ENCODE measurements at places on chromosomes 6 and 20.

GRCh38 chr20:51643390-51643789, 100.9 kb upstream of the NFATC2 start:
- no peak for DNase-seq

DNA sequence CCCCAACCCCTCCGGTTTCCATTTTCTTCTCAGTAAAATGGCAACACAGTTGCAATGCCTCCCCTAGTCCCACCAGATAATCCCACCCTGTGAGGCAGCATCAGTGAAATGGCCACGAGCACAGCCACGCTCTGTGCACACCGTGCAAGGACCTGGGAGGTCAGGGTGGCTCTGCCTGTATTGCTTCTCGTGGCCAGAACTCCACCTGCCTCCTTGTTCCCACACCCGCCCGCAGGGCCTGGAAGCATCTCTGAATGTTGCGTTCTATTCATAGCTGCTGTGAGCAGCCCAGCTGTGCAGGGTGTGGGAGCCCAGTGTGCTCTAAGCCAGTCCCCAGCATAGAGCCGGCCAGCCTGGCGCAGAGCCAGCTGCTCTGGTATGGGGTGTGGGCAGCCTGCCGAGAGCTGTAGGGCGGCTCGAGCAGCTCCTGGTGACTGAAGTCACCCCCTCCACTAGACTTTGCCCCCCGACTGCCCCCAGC, 161.1 kb downstream of the DLL1 start:
- DNase-seq = no peak

DNA sequence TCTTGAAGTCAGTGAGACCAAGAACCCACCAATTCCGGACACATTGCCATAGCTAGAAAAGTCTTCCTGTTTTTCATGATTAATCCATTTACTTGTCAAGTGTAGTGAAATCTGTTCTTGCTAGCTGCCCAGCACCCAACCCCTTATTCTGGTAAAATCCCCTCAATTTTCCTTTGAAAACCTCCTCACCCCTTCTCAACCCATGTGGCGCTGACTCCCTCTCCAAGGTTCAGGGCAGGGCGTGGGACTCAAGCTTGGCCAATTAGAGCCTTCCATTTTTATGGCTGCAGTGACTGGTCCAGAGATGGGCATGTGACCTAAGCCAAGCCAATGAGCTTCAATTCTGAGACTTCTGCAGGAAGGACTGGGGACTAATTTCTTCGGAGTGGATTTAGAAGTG, 9.8 kb upstream of the ZBP1 start:
- no peak for DNase-seq

DNA sequence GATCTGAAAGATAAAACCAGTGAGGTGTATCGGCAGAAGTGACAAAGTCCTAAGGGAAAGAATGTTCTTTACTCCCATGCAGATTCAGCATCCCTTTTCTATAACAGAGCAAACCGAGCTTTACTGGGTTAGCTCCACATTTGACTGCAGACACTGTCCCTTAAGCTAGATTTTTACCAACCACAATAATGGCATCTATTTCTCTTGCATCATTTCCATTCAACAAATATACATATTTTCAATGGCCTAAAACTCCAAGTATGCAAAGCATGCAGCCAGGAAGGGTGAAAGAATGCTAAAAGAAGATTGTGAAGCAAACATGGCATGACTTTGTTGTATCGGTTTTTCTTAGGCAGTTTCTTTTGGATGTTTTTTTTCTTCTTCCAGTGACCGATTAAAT, 255.4 kb downstream of the OGFRL1 start:
- DNase-seq = no peak

DNA sequence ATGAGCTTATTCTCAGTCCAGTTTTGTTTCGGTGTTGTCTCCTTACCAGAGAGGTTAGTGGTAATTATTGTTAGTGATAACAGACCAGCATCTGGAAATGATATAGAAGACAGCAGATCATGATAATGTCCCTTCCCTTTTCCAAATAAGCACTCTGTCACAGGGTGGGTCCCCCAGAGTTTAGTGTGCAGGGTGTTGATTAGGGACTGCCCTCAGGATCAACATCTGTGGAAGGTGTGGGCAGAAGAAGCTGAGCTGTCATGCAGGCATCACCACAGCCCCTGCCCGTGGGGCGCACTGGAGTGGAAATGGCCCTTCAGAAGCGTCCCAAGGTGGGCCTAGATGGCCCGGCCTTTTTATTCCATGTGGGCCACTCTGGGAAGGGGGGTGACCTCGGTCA, 67.6 kb upstream of the DTNBP1 start:
- no peak for DNase-seq

Data from HCT116 (cell line).